ENCODE measurements at places on chromosomes 1 and 21.

DNA sequence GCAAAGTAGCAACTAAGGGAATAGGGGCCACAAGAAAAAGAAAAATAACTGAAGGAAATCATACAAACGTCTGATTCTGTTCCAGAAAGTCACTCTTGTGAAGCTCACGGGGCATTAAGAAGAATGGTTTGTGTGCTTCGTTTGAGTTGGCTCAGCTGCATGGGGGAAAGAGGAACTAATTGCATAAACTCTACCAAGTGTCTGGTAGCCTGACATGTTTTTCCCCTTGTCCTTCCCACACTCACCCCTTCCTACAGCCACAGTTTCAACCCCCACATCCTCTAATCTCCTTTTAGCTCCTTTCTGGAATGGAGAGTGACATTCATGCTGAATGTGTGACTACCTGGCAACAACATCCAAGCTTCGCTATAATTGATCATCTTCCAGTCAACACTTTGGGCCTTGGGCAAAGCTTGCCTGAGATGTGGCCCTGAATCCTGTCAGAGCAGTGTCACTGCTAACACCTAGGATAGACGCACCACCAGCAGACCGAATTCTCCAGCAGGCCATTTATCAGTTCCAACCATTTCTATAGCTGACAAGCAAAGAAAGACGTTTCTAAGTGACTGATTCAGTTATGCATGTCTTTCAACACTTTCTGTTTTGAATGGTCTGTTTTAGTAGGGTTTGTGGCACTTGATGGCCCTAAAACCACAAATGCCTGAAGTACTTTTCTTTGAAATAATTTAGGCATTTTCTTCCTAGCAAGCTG, 439.6 kb downstream of the TTLL7 start:
- DNase-seq: no peak

- DNase-seq: no peak
These were observed 170.6 kb upstream of the ARHGEF16 start for GRCh38 chr1:3283849-3284248.

DNA sequence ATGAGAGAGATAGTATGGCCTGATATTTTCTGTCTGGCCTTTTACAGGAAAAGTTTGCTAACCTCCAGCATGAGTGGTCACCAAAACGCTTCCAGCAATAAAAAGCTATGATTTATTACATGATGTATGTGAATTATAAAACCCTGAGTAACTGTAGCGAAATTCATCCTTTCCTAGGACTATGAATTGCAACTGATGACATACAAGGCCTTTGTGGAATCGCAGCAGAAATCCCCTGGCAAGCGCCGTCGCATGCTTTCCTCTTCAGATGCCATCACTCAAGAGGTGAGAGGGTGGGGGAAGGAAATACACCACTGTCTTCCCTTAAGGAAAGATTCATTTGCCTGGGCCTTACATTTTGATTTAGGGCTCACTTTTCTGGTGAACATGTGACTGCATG, 117.9 kb downstream of the MACF1 start:
- no peak for DNase-seq

DNA sequence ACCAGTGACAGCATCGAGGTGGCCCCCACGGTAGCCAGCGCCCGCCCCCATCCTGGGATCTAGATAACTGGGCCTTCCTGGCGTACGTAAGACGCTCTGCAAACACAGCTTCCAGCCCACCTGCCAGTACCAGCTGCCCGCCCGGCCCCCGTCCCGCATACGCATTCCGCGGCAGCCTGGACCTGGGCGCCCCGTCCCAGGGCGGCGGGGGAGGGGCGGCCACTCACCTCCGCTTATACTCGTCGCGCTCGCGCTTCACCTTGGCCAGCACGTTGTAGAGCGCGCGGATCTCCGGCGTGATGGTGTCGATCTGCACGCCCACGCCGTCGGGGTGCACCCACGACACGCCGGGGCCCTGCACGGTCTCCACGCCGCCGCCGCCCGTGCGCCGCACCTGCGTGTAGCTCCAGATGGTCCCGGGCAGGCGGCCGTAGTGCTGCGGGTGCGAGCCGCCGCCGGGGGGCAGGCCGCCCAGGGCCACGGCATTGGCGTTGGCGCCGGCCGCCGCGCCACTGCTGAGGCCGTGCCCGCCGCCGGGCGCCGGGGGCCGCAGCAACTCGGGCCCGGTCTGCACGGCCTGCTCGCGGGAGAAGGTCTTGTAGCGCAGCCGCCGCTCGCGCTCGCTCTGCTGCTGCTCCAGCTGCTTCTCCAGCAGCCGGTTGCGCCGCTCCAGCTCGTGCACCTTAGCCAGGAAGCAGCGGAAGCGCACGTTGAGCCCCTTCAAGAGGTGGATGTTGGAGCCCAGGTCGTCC, 859 bp downstream of the IFFO2 start:
- DNase-seq: peak; percentile 68

- DNase-seq: no peak
These were observed 404.8 kb downstream of the PCP4 start for GRCh38 chr21:40272037-40272436.
